ENCODE measurements at places on chromosomes 7 and 10. TPM values are rescaled to one million over a fixed set of nuclear protein-coding genes. Genes with fewer than 3 reads are reported as not detected.

FGFBP3 gene
- 0.46 TPM for polyA plus RNA-seq

GRCh38 chr10:122486406-122487080, 25.2 kb downstream of the HTRA1 start:
- DNase-seq: peak; percentile 21

CCL24 gene
- polyA plus RNA-seq: 0.18 TPM

DNA sequence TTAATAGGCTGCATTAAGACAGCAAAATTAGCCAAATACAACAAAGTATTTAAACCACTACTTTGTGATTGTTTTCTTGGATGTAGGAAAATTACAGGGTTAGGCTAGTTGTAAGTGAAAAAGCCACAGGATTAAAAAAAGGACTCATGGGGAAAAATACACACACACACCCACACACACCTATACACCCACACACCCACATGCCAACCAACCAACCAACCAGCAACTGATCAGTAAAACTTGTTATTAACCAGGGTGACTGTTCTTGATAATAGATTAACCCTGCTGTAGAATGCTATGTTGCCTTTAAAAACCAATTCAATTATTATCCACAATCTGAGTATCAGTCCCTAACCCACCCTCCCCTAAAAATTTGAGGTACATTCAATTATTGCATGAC, 49.0 kb downstream of the MTPN start:
- no peak for DNase-seq

NRAP gene
- polyA plus RNA-seq: 301 TPM

RAB19 gene
- polyA plus RNA-seq: not detected

DNA sequence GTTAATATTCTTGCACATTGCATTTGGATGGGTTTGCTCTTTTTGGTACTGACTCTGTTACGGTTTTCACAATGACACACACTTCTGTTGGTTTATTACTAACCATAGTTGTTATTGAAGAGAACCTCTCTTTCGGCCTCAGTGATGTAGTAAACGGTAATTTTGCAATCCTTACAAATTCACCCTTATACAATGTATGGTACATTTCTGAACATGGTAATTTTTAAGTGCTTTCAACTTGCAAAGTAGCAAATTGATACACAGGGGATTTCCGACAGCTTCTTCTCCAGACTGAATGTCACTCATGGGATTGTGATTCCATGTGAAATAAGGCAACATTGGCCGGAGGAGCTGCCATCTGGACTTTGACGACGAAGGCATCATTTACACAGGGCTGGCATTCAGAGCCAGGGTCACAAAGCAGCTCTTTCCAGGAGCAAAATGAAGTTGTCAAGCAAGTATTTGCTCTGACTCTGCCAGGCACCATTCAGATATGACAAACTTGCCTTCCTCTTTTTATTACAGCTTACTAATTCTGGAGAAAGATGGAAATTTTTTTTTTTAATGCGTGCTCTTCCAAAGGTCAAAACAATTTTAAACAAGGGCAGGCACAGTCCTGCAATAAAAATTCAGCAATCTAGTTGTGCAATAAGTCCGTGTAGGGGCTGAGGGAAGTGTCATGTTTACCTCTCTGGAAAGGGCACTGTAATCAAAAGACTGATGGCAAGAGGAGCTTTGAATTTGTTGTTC, 711.5 kb upstream of the C7orf33 start:
- no peak for DNase-seq

Data from heart left ventricle (tissue), 16 donors.